Activated effector memory CD4-positive, alpha-beta T cell treated with Interleukin-2 at 50 U/mL for 16 hours (primary cell): ENCODE measurements at places on chromosomes 16 and 17.

DNA sequence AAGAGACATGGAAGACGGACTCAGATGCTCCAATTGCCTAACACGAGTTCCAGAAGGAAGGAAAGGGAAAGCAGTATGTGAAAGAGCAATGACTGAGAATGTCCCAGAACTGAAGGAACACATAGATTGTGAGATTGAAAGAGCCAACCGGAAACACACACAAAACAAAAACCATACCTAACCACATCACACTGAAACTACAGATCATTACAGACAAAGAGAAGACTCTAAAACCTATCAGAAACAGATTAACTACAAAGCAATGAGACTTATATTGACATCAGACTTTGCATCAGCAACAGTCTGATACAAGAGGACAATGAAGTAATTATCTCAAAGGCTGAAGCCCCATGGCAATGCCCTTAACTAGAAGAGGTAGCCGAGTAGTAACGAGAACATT, 45.6 kb upstream of the CLEC18B start:
- DNase-seq: no peak

- no peak for DNase-seq
These were observed 54.9 kb upstream of the DLX4 start for GRCh38 chr17:49914096-49914490.

GRCh38 chr16:89168381-89169189, 3.0 kb upstream of the CDH15 start:
- DNase-seq: no peak

DNA sequence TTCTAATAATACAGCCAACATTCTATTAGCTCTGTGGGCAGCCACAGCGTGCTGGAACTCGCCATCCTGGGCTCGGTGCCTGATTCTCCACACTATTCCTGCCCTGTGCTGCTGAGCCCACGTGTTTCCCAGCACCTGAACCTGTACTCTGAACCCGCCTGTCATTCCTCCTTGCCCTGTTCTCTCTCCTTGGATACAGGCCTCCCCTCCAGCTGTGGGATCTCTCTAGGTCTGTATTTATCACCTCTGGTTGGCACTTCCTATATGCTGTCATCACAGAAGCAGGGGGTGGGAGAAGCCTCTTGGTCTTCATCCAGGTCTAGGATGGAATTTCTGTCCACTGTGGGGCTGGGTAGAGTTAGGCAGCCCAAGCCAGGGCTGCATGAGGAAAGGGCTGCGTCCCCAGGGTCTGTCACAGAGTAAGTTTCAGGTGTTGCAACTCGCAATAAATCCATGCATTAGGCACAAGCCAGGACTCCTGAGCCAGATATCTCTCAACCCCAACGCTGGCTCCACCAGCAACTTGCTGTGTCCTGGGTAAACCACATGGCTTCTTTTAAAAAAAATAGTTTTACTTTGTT, 56.0 kb downstream of the ABAT start:
- DNase-seq: no peak

DNA sequence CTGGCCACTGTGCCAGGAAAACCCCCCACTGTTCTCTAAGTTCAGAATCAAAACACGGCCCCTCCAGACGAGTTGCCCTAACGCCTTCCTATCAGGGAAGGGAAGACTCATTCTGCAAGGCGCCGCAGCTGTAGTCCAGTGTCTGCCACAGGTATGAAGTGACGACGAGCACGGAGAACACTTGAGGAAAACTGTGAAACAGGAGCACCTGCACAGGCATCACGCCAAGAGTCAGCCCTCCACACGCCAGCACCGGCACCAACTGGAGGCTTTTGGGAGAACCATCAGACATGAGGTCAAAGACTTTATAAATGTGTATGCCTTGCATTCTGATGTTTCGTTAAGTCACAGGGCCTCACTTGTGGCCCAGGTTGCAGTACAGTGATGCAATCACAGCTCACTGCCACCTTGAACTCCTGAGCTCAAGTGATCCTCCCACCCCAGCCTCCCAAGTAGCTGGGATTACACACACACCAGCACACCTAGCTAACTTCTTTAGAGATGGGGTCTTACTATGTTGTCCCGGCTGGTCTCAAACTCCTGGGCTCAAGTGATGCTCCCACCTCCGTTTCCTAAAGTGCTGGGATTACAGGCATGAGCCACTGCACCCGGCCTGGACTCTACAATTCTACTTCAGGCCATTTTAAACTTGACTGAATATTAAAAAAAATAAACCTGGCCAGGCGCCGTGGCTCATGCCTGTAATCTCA, 22.9 kb downstream of the KLHDC4 start:
- no peak for DNase-seq
